Activated CD8-positive, alpha-beta T cell treated with anti-CD3 and anti-CD28 coated beads, Interleukin-2, amount 10 ng/mL, durations not matched to agents 7 days and 5 days (primary cell): ENCODE measurements at places on chromosomes 5 and 9. TPM values are rescaled to one million over a fixed set of nuclear protein-coding genes. Genes with fewer than 3 reads are reported as not detected.

PPP2CA gene
- 158 TPM for total RNA-seq

SNCAIP gene
- not detected for total RNA-seq

ZNF366 gene
- not detected for total RNA-seq

STK32A gene
- total RNA-seq, result not detected

CDHR2 gene
- total RNA-seq, result 2.2 TPM
